ENCODE measurements at places on chromosomes 3 and 15. TPM values are rescaled to one million over a fixed set of nuclear protein-coding genes. Genes with fewer than 3 reads are reported as not detected.

PIGBOS1 gene
- 8.9 TPM for total RNA-seq

DNA sequence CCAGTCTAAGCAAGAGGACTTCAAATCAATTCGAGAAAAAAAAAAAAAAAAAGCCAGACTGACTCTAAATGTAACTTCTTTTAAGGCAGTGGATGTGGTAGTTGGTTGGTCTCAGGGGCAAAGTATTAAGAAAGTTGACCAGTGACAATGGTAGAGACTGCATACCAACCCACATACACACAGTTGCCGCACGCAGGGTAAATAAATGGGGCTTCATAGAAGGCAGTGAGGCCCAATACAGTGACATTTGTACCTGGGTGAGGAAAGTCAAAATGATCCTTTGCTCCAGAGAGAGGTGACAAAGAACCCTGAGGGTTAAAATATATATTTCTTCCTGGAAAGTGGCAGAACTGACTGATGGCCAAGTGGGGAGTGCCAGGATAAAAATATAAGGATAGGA, 100.8 kb upstream of the MEX3B start:
- no peaks in the 10 kb centered on the region for H3K36me3 ChIP-seq
- H3K4me1 ChIP-seq: peaks cover 10% of the 10 kb centered on the region
- H3K4me3 ChIP-seq: no peak overlapping the region
- no peak for DNase-seq
- H3K27ac ChIP-seq: peak overlapping the region; percentile 77

- DNase-seq: no peak
- H3K4me1 ChIP-seq: no peaks in the 10 kb centered on the region
- H3K36me3 ChIP-seq: no peaks in the 10 kb centered on the region
- no peak within 1 kb of the TSS for H3K4me3 ChIP-seq
- H3K27me3 ChIP-seq: no peaks in the 10 kb centered on the region
- no peak within 1 kb of the TSS for H3K27ac ChIP-seq
Observed at GRCh38 chr3:54928046-54928770, at the start of gene LRTM1. Gene LRTM1 (minus strand): TSS chr3:54928059. CDS start chr3:54927911, 148 bp downstream.

SH2D7 gene
- not detected for total RNA-seq

TLR9 gene
- total RNA-seq: 0.25 TPM

FOXB1 gene
- 1.3 TPM for total RNA-seq

TAMM41 gene
- total RNA-seq: 13.9 TPM

GRCh38 chr3:177491296-177492032, 294.2 kb upstream of the TBL1XR1 start:
- no peak overlapping the region for H3K27ac ChIP-seq
- H3K36me3 ChIP-seq: no peaks in the 10 kb centered on the region
- DNase-seq: no peak
- no peaks in the 10 kb centered on the region for H3K27me3 ChIP-seq

- no peaks in the 10 kb centered on the region for H3K36me3 ChIP-seq
- H3K4me3 ChIP-seq: no peak overlapping the region
- no peaks in the 10 kb centered on the region for H3K4me1 ChIP-seq
- H3K27me3 ChIP-seq: no peaks in the 10 kb centered on the region
- DNase-seq: no peak
Observed at GRCh38 chr3:26614006-26614685, 8.4 kb upstream of the LRRC3B start.

GRCh38 chr3:123138839-123139444, 62.8 kb upstream of the SEC22A start:
- peaks cover 6% of the 10 kb centered on the region for H3K36me3 ChIP-seq
- no peak overlapping the region for H3K27ac ChIP-seq
- no peak for DNase-seq

- no peaks in the 10 kb centered on the region for H3K4me1 ChIP-seq
- no peaks in the 10 kb centered on the region for H3K27me3 ChIP-seq
- no peak overlapping the region for H3K4me3 ChIP-seq
- H3K36me3 ChIP-seq: peaks cover 33% of the 10 kb centered on the region
- H3K27ac ChIP-seq: no peak overlapping the region
Observed at GRCh38 chr15:25055356-25056068, 100.7 kb downstream of the SNRPN start.

- no peaks in the 10 kb centered on the region for H3K27me3 ChIP-seq
- H3K36me3 ChIP-seq: no peaks in the 10 kb centered on the region
- no peak overlapping the region for H3K4me3 ChIP-seq
- peaks cover 2% of the 10 kb centered on the region for H3K4me1 ChIP-seq
Observed at GRCh38 chr3:195086341-195086740, 184.6 kb downstream of the XXYLT1 start.

DNA sequence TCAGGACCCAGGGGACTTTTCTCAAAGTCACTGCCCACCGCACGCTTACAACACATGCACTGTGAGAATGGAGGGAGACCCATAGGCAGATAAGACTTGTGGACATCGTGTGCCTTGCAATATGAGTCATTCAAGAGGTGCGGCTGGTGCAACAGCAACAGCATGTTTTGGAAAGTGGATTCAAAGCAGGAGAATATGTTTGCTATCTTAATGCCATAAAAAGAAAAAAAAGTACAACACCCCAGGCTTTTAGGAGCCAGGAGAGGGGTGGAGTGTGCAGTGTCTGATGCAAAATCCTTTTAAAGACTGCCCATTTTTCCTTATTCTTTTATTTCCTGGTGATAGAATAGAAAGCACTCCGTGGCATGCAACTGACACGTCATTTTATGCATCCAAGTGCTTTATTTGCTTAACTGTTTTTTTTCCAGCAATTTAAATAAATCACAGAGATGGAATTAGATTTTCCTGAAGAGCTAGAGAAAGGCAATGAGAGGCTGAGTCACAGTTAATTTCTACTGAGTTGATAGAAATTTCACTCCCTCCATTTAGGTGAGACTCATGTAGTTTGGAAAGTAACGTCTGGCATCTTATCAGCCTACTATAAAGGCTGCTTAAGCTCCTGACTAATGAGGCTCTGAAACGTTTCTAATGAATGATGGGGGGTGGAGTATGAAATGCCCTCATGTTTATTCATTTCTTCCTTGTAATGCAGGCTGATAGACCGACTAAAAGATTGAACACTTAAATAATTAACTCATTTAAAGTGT, 96.4 kb downstream of the NSUN3 start:
- DNase-seq: peak; percentile 73
- peaks cover 10% of the 10 kb centered on the region for H3K4me1 ChIP-seq
- peak overlapping the region; percentile 8 for H3K27ac ChIP-seq
- no peaks in the 10 kb centered on the region for H3K27me3 ChIP-seq

Measured in astrocyte (in vitro differentiated cells and primary cell).